ENCODE measurements at places on chromosomes 2 and 18. TPM values are rescaled to one million over a fixed set of nuclear protein-coding genes. Genes with fewer than 3 reads are reported as not detected.

DNA sequence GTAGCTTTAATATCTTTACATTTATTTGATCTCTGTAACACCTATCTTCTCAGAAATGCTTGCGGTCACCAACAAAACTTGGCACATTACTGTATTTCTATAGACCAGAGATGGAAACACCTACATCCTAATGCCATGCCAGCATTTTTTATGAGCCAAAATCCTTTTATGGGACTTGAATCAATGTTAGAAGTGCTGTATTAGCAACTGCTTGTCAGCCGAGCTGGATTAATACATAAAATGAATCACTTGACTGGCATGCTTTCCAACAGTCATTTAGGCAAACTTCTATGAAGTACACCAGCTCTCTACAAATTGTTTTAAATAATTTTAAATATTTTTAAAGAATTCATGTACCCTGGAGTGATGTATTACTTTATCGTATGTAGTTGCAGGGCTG, 272.9 kb upstream of the NRP2 start:
- no peak for DNase-seq

GRCh38 chr2:54967759-54968365, 82.4 kb downstream of the RTN4 start:
- no peak for DNase-seq

DNA sequence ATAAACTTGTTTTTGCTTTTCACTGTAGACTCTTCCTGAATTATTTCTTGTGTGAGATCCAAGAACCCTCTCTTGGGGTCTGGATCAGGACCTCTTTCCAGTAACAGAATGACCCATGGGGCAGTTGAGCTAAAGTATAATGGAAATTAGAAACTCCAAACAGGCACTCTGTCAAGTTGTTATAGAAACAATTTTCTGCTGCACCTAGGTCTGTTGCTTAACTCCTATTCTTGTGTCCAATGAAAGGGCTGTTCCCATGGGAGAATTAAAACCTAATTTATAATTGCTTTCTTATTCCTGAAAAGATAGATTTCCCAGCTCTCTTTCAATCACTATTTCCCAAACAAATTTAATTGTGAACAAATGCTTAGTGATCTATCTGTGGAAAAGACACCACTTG, 1341.3 kb upstream of the PIK3C3 start:
- DNase-seq, result no peak

GRCh38 chr2:75465317-75465984, 95.3 kb downstream of the EVA1A start:
- no peak for DNase-seq

Gene KLHL14
- total RNA-seq, result 7.4 TPM
